ENCODE measurements at places on chromosomes 7 and 10.
A peak's percentile ranks its signal among the peaks of the same experiment; 100 is the strongest.

DNA sequence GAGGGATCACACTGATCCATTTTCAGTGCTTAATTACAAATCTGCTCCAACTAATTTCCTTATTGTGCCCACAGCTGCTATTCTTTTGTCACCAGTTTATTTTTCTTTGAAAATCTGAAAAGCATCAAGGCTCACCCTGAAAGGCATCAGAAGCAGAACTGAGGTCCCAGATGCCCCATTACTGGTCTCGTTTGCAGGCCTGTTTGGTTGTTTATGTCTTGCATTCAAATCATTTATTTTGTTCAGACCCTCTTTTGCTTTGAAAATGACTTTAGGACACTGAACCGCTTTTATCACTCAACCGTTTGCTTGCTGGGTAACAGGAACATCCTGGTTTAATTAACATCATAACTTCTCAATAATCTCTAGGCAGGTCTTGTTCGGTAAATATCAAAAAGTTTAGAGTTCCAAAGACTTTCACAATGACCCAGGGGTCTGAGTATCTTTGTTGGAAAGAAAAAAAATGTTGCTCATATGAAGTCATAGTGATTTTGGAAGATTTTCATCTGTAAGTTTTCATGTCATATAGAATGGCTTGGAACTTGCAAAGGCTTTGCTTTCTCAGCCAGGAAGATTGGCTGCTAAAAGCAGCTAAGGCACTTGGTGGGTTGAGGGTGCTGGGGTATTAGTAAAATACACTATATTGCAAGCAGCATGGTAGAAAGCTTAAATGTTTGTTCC is 398.3 kb upstream of the NPVF start:
- no peak for DNase-seq

DNA sequence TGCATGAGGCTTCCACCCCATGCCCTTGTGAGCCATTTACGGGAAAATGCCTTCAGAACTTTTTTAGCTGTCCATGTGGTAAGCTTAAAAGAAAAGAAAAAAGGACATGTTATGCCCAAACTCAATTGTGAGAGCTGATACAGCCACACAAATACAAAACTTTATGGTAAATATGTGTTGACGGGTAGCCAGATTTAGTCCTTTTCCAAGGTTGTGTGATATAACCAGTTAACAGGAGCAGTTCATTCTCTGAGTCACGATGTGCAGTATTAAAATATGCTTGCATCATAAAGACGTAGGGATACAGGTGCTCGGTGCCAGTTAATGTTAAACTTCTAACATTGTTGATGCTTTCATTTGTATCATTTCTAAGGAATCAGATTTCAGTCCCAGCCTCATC is 350.4 kb downstream of the DNAJB6 start:
- no peak for DNase-seq

- DNase-seq = no peak
Measured at GRCh38 chr7:155460926-155461613, 3.1 kb downstream of the EN2 start.

GRCh38 chr7:114663502-114663901 is 248.9 kb downstream of the FOXP2 start:
- no peak for DNase-seq

GRCh38 chr10:132743925-132744490 is 41.9 kb downstream of the NKX6-2 start:
- no peak for DNase-seq

- DNase-seq = no peak
Measured at GRCh38 chr10:92419740-92420545, 129.0 kb downstream of the MARCHF5 start.

GRCh38 chr7:75866489-75867389 is 12.1 kb upstream of the RHBDD2 start:
- peak; percentile 41 for DNase-seq

DNA sequence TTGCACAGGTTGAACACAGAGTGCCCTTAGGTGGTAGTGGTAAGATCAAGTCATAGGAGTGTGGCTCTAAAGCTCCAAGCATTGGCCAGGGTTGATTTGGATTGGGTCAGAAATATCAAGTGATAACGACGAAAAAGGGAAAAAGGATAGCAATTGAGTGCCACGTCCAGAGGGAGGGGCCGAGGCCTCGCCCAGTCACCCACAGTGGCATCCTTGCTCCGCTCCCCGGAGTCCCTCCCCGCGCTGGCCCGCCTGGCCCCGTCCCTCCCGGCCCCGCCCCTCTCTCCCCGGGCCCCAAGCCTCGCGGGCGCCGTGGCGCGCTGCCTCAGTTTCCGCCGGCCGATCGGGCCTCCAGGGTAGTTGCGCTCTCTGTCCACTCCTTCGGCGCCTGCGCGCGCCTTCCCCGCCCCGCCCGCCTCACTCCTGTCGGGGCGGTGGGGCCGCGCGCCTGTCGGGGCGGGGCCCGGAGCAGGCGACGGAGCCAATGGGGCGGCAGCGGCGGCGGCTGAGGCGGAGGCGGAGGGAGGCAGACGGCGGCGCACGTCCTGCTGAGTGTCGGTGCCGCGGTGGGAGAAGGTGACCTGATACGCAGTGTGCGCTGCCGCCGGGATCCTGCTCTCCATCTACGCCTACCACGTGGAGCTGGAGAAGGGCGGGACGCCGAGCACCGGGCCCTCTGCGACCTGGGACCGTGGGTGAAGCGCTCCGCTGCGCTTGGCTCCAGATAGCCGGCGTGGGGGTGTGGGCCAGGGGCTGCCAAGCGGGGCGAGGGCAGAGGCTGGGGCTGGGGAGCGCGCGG is 209.1 kb upstream of the ZNF722 start:
- no peak for DNase-seq

DNA sequence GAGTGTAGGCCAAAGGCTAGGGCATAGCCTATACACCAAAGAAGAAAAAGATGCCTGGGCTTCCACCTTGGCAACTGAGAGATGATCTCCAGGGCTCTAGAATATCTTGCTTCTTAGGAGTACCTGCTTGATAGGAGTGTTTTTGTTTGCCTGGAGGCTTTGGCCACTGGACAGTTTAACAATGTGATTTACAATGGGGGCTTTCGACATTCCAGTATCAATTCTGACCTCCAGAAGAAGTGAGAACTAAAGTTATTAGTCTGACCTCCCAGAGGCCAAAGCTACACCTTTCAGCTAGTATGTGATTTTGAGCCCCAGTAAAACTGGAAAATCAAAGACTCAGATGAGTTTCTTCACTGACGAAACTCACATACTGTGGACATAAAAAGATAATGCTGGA is 96.1 kb downstream of the JMJD1C start:
- no peak for DNase-seq

DNA sequence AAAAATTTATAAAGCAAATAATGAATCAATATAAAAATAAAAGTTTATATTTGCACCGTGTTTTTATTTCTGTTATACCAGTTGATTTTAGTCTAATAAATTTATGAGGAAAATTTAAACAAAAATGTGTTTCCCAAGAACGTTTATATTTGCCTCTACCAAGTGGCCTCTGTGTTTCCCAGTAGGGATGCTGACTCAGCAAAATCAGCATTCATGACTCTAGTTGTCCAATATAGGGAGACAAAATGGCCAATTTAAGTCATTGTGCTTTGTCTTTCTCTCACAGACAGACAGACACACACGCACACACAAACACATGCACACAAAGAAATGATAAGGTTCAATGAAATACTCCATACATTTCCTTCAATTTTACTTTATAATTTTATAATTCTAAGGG is 942.5 kb upstream of the ZWINT start:
- no peak for DNase-seq

DNA sequence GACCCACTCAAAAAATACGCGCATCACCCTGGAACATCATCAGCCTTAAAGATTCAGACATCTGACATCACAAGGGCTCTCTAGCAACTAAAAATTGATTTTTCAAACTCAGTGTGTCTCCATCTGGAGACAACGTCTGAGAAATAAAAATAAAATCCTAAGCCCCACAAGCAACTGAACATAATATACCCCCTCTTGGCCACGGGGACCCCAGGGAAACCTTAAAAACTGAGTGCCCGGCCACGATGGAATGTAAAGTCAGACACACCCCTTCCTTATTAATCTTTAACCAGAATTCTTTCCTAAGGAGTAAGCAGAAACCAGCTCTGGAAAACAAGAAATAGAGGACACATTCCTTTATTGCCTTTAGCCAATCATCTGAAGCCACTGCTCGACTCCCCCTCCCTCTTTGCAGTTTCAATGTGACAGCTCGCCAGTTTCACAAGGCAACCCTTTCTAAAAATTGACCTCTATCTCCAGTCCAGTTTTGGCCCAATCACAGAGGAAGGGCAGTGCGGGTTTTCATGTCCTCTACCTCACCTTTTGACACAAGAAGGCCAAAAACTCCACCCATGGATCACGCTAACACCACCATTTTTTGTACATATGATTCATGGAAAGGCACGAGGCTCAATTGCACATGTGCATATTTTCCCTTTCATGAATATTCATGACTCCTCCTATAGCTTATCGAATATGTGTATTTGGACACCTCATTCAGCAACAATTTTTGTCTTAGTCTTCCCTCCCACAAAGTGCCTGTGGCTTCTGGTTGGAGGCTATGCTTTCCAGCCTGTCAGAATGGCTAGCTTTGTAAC is 24.2 kb downstream of the IFIT3 start:
- DNase-seq = no peak

- no peak for DNase-seq
Measured at GRCh38 chr10:131492211-131492857, 180.8 kb upstream of the TCERG1L start.

GRCh38 chr10:101972761-101973160 is 83.2 kb downstream of the ARMH3 start:
- DNase-seq = no peak

DNA sequence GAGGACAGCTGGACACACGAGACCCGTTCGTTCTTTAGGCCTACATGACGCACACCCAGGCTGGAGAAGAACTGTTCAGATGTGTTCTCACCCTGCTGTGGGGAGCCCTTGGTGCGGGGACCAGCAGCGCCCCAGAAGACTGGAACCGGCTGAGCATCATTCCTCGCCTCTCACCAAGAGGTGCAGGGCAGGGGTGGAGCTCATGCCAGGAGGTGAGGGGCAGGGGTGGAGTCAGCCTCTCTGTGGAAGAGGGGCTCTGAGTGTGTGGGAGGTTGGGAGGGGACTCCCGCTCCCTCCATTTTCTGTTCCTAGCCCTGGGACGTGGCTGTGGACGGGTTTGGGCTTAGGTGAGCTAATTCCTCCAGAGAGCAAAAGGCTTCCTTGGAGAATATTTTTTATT is 66.0 kb upstream of the SHH start:
- no peak for DNase-seq

GRCh38 chr7:46191296-46191695 is 270.2 kb upstream of the IGFBP3 start:
- DNase-seq = no peak

- no peak for DNase-seq
Measured at GRCh38 chr7:9324513-9324912, 891.1 kb downstream of the NXPH1 start.

DNA sequence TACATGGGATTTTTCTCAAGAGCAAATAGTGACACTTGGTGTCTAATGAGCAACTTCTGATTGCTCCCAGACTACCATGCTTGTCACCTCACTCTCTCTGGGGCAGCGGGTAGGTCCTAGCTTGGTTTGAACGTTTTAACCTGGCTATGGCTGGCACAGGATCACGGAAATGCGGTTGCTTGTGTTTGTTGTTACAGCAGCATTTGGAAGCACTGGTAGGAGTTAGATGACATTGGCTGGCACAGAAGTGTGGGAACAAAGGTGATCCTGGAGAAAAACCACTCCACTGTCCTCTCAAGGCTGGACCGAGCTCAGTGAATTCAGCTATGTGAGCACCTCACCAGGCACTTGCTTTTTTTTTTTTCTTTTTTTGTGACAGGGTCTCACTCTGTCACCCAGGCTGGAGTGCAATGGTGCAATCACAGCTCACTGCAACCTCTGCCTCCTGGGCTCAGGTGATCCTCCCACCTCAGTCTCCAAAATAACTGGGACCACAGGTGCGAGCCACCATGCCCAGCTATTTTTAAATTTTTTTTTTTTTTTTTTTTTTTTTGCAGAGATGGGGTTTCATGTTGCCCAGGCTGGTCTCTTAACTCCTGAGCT is 3.5 kb upstream of the PFKFB3 start:
- DNase-seq = no peak

GRCh38 chr7:18610331-18610948 is 114.9 kb downstream of the HDAC9 start:
- no peak for DNase-seq

- no peak for DNase-seq
Measured at GRCh38 chr7:113131367-113131766, 13.0 kb upstream of the SMIM30 start.

DNA sequence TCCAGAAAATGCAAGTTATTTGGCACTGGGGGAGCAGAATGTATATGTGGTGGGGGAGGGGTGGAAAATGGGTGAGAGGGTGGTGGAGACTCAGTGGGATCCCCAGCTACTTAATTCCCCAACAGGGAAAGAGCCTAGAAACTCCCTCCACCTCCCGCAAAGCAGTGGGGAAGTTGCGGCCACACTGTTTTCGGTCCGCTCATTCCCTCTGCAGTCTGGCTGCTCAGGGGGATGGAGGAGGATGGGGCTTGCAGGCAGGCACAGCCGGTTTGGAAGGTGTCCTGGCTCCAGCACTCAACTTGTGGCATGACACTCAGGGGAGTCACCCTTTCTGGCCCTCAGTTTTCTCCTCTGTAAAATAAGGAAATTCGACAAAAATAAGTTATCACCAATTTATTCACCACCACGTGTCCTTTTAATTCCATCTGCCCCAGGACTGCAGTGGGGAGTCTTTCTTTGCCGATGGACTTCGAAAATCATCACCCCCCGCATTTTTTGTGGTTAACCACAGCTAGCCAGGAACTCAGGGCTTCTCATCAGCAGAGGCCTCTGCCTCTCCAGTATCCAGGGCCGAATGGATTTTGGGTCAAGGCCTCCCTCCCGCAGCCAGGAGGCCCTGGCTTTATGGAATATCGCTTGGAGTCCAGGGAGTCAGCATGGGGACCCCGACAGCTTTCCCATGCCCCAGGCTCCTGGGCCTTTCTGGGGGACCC is 1.6 kb upstream of the HTRA1 start:
- DNase-seq = no peak

DNA sequence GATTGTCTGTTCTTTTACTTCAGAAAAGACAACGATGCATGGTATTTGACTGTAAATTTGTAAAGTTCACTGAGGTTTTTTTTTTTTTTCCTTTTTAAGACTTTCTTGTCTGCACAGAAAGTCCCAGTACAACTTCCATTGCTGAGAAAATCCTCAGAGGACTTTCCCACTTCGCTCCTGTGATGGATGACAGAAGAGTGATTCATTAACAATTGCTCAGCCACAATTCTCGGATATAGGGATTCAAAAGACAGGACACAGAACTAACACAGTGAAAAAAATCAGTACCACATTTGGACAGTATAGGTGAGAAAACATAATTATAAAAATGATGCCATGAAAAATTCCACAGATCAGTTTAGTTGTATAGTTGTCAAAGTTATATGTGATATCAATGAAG is 48.0 kb downstream of the SEC23IP start:
- no peak for DNase-seq

- DNase-seq = no peak
Measured at GRCh38 chr7:43037531-43037930, 74.9 kb upstream of the HECW1 start.

- no peak for DNase-seq
Measured at GRCh38 chr7:124552217-124552616, 213.4 kb downstream of the GPR37 start.

DNA sequence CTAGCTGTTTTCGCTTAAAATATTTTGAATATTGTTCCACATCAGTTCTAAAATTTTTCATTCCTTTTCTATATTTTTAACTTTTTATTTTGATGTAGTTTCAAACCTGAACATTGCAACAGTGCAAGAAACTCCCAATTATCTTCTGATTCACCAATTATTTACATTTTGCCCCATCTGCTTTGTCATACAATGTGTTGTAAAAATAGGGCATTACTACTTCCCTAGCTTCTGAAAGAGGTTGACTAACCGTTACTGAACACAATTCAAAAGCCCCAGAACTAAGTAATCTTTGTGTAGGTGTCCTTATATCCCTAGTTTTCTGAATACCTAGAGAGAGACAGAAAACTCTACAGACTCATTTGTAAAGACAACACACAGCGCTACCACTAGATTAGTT is 86.7 kb downstream of the AVL9 start:
- DNase-seq = no peak

All from GDM1 (cell line).